M059J (cell line): ENCODE measurements at places on chromosomes 1 and 21.

DNA sequence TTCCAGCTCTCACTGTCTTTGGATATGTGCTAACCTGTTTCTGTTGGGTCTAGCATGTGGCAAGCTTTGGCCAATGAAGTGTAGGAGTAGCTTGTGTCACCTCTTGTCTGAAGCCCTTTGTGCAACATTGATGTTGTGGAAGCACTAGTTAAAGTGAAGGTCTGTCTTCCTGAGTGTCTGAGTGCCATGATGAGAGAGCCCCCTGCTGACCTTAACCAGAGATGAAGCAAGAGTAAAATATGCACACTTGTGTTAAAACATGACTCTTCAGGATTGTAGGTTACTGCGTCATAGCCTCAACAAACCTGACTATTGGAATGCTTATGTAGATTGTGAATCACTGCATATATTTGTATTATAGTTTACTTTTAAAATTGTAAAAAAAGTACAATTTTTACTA is 103.7 kb downstream of the NCAM2 start:
- peak; percentile 63 for DNase-seq

GRCh38 chr1:152783095-152783494 is 3.0 kb upstream of the LCE1E start:
- no peak for DNase-seq

- no peak for DNase-seq
These were observed 4.4 kb upstream of the XPR1 start for GRCh38 chr1:180627411-180627810.

- no peak for DNase-seq
These were observed 94.4 kb downstream of the TRIM11 start for GRCh38 chr1:228312136-228312764.

DNA sequence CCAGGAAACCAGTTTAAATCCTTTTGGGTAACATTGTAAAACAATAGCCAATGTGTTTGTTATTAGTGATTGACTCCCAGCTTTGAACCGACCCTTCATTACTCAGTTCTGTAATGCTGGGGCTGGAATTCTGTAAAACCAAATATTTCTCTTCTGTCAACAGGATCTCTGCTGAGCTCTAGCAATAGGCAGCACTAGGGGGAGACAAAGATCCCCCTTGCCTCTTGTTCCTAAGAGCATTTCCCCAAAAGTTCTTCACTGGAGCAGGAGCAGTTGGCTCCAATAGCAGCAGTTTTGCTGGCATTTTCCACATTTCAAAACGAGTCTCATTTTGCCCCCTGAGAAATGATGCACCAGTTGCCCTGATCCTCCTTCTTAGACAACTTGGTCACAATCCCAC is 1671.1 kb downstream of the MRPL39 start:
- DNase-seq, result no peak

DNA sequence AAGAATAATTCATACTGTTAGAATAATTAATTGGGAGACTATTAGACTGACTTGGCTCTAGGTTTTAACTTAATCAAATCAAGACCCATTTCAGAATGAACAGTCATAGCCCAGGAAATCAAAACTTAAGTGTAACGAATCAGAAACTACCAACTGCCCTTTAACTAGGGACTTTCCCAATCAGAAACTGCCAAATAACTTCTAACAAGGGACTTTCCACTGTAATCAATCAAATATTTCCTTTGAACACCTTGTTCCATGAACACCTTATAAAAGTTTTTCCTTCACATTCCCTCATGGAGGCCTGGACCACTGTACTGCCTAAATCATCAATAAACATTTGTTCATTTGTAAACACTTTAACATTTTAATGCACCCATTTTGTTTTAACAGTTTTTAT is 1054.7 kb upstream of the TMPRSS15 start:
- no peak for DNase-seq

- DNase-seq, result no peak
These were observed 1.1 kb upstream of the BACE2 start for GRCh38 chr21:41166884-41167283.

- DNase-seq, result peak; percentile 85
These were observed 690 bp downstream of the C1orf216 start for GRCh38 chr1:35717911-35718476.

DNA sequence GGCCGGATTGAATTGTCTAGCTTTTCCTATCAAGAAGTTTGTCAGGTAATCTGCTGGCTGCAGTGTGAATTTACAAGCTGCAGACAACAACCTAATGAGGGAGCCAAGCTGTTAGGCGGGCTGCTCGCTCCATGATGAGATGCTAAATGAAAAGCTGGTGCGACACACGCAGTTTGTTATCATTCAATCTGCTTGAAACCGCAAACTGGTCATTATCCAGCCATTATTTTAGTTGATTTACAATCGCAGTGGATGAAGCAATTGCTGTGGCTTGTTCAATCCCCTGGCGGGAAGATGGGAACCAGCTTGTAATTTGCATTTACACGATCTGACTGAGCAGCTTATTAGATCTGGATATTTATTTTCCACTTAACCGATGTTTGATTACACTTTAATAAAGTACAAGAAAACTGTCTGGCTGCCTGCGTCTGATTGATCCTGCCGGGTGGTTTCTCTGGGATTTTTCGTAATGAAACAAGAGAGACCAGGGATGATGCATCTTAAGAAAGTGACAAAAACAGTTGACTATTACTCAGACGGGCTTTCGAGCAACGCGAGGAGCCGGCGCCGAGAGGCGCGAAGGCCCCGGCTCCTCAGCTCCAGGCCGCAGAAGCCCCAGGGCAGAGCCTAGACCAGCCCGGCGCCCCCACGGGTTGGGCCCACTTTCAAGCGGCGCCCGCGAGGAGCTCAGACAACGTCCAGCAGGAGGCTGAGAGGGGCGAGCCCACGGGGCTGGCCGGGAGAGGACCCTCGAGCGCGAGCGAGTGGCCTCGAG is 118.0 kb upstream of the BARHL2 start:
- DNase-seq, result no peak

- DNase-seq, result no peak
These were observed 1.4 kb downstream of the HMGN1 start for GRCh38 chr21:39347537-39347936.

- DNase-seq, result no peak
These were observed 673.4 kb upstream of the ADGRL4 start for GRCh38 chr1:79679916-79680315.

- no peak for DNase-seq
These were observed 15.4 kb upstream of the OPRD1 start for GRCh38 chr1:28796352-28797211.

GRCh38 chr1:165903672-165904071 is 76.3 kb downstream of the UCK2 start:
- DNase-seq, result peak; percentile 93

DNA sequence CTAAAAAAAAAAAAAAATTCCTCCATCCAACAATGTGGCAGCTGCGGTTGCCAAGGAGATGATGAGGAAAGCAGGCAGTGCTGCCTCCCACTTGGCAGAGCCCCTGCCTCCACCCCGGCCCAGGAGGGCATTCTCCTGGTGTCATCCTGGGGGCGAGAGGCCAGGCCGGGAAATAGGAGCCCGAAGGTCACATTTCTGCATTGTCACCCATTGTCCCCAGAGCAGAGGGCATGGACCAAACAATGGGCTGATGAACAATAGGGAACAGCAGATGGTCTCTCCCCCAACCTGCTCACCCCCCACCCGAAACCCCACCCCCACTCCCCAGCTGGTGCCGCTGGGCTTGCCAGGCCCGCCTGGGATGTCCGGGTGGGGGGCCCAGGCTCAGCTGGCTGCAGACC is 37.3 kb downstream of the CAMK2N1 start:
- DNase-seq, result no peak

DNA sequence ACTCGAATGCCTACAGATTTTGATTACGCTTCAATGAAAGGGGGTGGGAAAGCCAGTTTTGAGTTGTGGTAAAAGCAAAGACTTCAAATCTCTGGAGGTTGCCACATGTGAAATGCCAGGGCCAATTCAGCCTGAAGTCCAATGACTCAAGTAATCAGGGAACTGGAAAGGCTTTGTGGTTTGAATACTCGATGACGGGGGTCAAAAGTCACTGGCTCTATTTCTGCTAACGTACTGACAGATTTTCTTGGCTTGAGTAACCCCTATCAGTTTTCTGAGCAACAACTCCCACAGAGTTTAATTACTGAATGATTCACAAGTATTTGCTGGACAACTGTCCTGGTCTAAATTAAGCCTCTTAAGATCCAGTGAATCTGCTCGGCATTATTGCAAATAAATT is 152.2 kb downstream of the SIPA1L2 start:
- peak; percentile 100 for DNase-seq
